ENCODE measurements at places on chromosomes 4 and X.
A peak's percentile ranks its signal among the peaks of the same experiment; 100 is the strongest.

- peak; percentile 74 for DNase-seq
These were observed 31.0 kb downstream of the TMSB4X start for GRCh38 chrX:13005661-13006473.

- DNase-seq = no peak
These were observed 801 bp upstream of the ZC4H2 start for GRCh38 chrX:64977051-64977450.

- no peak for DNase-seq
These were observed 423.7 kb upstream of the TEX13C start for GRCh38 chrX:124895947-124896346.

DNA sequence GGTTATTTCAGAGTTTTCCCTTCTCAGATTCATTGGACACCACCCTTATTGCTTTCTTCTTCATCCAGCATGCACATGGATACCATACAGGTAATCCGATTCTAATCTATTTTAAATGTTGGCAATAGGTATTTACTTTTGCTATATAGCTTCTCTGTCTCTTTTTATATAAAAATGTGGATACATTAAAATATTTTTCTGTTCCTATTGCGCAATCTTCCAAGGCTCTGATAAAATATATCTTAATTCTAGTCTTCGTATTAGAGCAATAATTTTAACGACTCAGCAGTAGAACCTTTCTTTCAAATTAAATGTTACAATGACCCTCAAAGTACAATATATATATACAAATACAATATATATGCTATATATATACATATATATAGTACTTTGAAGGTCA, 239.8 kb downstream of the DCAF12L2 start:
- DNase-seq = no peak

DNA sequence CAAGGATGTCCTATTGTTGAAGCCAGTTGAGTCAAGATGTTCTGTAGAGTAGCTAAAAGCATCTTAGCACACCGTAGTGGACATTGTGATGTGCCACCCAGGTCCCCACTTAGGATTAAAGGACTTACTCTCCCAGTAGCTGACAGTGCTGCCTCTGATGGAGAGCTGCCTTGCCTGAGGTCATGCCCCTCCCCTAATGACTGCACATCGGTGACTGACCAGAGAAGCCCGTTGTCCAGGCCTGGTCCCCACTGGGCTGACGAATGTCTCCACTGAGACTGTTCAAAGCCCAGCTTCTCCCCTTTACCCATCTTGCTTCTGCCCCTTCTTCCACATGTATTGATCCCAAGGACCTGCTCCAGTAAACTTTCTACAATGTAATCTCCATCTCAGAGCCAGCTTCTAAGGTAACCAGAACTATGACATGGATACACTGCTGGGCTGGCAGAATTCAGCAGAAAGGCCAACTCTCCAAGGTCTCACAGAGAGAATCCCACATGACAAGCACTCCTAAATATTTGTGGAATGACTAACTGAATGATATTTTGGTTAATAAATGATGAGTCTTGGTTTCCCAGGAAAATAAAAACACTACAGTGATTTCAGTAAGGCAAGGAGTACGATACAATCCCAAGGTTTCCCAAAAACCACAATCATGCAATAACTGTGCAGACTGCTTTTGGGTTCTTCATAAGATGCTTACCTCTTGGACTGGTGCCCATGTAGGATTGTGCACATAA, 82.4 kb upstream of the TMEM150C start:
- no peak for DNase-seq

GRCh38 chr4:153499005-153499404, 32.8 kb downstream of the TMEM131L start:
- no peak for DNase-seq

- DNase-seq = no peak
These were observed 56.1 kb upstream of the CCDC149 start for GRCh38 chr4:24968992-24969391.

GRCh38 chr4:170413951-170414350, 324.2 kb upstream of the AADAT start:
- no peak for DNase-seq

DNA sequence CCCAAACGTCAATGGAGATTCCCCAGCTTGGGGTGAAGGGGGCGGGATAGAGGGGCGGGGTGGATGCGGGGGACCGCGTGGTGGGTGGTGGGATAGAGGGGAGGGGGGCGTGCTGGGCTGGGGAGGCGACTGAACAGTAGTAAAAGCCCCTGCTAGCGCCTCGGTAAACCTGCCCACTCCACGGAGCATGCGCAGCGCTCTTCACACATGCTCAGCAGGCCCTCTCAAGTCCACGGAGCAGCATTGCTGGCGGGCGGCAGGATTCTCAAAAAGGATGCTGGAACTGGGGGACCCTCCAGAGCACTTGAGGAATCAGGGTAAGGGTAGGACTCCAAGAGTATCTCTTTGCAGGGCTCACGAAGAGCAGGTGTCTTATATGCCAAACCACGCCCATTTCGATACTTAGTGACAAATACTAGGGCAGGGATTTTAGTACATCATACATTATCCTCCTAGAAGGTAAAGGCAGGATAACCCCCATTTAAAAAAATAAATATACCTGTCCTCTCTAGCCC, 378 bp upstream of the RPS6KA6 start:
- no peak for DNase-seq

DNA sequence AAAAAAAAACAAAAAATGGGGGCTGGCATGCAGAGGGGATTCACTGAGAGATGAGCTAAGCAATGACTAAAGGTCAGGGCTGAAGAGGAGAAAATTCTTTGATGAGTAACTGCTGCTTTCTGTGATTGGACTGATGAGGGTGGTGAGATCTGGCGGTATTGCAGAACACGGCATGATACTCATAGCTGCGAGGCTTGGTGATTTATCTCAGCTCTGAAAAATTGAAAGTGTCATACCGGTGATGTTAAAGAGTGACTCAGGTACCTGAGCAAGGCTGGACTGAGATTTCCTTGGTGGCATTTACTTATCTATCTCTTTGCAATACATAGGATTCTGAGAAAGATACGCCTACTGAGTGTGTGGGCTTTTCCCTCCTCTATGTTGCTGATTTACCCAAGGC, 204.1 kb upstream of the DDX53 start:
- no peak for DNase-seq

- DNase-seq = no peak
These were observed 90.4 kb downstream of the EIF4E start for GRCh38 chr4:98838531-98838930.

DNA sequence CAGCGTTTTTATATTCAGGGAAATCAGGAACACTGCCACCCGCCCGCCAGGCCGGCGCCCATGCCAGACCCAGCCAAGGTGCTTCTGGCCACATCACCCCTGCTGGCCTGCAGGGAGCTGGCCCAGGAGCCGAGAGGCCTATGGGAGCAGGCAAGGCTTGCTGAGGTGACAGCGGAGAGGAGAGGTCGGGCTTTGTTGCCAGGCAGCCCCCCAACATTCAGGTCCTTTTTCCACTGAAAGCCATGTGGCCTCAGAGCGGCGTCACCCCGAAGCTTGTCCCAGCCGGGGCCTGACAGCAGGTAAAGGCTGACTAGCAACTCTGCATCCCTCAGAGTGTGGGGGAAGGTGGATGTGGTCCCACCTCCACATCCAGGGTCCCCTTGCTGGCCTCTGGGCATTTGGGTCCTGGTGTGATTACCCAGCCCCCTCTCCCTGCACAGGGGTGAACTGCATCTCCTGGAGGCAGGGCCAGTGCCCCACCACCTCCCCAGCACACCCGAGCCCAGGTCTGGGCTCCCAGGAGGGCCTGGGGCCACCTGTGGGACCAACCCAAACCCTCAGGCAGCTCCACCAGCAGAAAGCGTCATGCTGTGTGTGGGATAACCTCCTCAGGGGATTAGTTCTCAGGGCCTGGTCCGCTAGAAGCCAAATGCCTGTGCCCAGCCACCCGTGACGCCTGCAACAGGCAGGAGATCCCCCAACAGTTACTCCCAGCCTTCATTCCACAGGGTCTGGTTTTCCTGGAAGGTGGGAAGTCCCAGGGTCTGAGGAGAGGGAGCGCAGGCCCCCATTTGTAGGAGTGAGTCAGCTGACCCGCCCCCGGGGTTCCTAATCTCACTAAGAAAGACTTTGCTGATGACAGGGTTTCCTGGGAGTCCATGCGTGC, at the start of gene PDE6B:
Gene PDE6B, plus strand, starts transcription at position 869 of the 886 bp plus-strand sequence. CDS start 54 bp downstream, outside the sequence.
- DNase-seq = no peak

DNA sequence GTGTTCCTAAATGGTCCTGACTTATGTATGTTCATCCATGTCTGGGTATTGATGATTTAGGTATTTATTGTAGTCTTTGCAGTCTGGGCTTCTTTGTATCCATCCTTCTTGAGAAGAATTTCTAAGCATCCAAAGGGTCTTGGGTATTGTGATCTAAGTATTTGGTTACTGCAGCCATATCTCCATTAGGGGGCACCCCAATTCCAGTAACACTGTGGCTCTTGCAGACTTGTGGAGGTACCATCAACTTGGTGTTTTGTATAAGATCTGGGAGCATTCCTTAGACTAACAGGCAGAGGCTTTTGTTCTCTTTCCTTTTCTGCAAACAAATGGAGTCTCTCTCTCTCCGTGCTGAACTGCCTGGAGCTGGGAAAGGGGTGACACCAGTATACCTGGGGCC, 113.7 kb upstream of the NEXMIF start:
- peak; percentile 14 for DNase-seq

- DNase-seq = no peak
These were observed 49.7 kb downstream of the MID1IP1 start for GRCh38 chrX:38850807-38851544.

DNA sequence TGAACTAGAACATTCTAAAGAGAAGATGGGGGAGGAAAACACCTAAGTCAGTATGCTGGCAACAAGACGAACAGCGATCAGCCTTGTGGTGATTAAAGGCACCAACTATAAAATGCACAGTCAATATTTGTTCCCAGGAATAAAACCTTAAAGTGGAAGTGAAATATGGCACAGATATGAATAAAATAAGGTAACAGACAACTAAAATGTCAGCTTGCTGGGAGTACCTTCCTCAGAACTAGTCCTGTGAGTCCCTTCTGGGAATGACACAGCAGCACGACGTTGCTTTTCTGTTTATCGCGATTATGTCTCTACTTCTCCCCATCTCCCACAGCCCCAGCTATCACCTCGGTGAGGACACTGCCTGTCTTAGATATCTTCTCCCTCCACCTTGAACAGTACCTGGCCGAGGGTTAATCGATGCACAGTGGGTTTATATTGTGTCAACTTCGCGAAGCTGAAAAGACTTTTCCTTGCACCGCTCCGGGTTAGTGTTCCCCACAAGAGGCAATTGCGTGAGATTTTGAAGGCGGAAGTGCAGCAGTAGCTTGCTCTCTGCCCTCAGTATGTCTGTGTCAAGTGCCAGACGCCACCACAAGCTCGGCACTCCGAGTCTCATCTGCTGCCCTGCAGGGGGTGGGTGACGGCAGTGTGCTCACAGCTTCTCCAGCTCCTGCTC, 17.4 kb downstream of the MTNR1A start:
- no peak for DNase-seq

- peak; percentile 75 for DNase-seq
These were observed 168.3 kb downstream of the SPRY1 start for GRCh38 chr4:123564758-123565346.

DNA sequence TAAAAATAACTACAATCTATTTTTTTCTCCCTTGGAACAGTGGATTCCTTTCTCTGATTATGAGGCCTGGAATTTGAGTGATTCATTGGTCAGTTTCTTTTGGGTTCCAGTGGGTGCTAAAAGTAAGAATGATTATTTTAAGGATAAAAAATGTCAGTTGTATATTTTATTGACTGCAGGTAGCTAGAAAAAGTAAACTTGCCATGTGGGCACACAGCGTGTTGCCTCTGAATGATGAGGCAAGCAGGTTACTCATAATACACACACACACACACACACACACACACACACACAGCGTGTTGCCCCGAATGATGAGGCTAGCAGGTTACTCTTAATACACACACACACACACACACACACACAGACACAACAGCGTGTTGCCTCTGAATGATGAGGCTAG, 13.8 kb downstream of the GALNT7 start:
- no peak for DNase-seq

DNA sequence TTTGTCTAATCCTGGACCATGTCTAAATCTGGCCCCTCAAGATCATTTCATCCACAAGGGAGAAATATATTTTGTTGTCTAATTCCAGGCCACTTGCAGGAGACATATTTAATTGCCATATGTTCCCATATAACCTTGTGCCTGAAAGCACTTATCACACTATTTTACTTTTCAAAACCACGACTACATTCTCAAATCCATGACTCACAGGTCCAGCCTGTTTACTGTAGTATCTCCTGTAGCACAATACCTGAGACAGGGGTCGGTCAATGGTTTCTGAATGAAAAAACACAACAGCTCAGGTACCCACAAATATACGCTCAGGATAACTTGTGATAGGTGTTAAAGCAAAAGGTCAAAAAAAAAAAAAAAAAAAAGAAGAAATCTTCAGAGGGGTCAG, 60.9 kb downstream of the SEC24D start:
- DNase-seq = no peak

DNA sequence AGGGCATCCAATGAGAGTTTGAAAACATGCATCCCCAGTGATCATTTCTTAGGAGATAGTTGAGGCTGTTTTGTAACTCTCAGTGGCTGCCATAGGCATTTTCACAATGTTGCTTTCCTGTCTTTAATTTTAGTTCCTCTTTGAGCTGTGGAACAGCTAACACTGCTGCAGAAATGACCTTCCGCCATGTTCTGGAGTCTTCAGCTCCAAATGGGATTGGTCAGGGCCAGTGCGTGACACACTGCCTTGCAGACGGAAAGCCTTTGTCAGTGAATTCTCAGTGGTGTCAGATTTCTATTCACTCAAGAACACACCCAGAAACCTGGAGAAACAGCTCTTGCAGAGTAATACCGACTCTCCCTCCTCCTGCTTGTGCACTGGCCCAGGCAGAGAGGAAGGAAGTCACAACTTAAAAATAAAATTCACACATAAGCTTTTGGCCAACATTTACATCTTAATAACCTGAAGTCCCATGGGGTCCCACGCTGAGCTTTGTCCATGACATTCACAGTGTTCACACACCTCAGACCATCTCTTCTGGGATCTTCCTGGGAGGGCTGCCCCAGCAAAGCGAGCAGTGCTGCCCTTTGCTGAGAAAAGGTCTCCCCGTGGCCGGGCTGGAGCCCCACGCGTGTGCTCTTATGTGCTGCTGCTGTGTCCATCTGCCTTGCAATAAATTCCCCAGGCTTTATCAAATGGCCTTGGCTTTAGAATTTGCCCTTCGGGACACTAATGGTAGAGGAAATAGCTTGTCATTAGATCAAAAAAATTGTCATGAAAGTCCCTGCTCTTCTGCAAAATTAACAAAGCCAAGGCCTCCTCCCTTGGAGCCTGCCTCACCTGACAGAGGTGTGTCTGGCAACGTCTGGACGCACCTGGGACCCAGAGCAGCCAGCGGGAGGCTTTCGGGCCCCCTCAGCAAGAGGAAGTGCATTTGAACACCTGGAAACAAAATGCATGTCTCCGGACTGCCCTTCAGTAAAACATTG, 126.8 kb downstream of the IRF2 start:
- DNase-seq = no peak

GRCh38 chr4:145493166-145493565, 11.5 kb downstream of the SMAD1 start:
- DNase-seq = no peak

- no peak for DNase-seq
These were observed 13.2 kb upstream of the CTSO start for GRCh38 chr4:155966731-155967395.

Measured in activated CD4-positive, alpha-beta T cell treated with anti-CD3 and anti-CD28 coated beads, Interleukin-10, Interleukin-2, amounts not matched to agents 100 ng/mL and 50 ng/mL, durations not matched to agents 16 hours and 8 hours (primary cell).